Osteoblast (primary cell): ENCODE measurements at places on chromosomes 3 and 15. TPM values are rescaled to one million over a fixed set of nuclear protein-coding genes. Genes with fewer than 3 reads are reported as not detected.

DNA sequence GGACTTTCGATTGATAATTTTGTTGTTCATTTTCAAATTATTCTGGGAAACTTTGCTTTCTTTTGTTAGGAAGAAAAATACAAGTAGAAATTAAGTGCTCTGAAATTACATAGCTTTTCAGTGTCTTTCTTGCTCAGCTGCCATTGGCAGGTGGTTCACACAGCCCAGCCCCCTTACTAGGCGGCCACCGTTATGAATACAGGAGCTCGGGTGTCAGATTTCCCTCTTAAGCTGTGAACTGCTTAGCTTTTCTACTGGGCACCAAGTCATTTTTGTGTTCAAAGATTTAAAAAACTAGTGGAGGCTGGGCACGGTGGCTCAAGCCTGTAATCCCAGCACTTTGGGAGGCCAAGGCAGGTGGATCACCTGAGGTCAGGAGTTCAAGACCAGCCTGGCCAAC lies 55.2 kb downstream of the HMG20A start:
- H3K36me3 ChIP-seq: peaks cover 17% of the 10 kb centered on the region
- H3K4me1 ChIP-seq: peaks cover 9% of the 10 kb centered on the region
- DNase-seq: no peak

- no peaks in the 10 kb centered on the region for H3K4me1 ChIP-seq
- H3K27me3 ChIP-seq: no peaks in the 10 kb centered on the region
These were observed 126.6 kb upstream of the BCL6 start for GRCh38 chr3:187871848-187872247.

The RBPMS2 gene
- total RNA-seq: 0.29 TPM in 1 of 2 replicates, not detected in the other

DNA sequence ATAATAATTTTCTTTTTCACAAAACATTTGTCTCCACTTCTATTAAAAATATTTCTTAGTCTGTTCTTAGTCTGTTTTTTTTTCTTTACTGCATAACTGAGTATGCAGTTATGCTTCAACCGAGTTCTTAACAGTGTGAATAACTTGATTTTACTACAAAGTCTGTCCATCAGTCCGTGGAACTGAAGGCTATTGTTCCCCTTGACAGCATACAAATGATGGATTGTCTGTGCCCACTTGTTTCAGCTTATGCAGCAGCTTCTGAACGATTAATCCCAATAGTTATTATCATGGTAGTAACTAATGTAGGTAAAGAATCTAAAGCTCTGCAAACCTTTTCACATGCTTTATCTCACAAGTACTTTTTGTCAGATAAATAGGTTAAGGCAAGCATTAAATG lies 150.7 kb downstream of the SSR3 start:
- DNase-seq: no peak
- peaks cover 8% of the 10 kb centered on the region for H3K27me3 ChIP-seq
- H3K36me3 ChIP-seq: no peaks in the 10 kb centered on the region
- no peaks in the 10 kb centered on the region for H3K4me1 ChIP-seq
- no peak overlapping the region for H3K27ac ChIP-seq

DNA sequence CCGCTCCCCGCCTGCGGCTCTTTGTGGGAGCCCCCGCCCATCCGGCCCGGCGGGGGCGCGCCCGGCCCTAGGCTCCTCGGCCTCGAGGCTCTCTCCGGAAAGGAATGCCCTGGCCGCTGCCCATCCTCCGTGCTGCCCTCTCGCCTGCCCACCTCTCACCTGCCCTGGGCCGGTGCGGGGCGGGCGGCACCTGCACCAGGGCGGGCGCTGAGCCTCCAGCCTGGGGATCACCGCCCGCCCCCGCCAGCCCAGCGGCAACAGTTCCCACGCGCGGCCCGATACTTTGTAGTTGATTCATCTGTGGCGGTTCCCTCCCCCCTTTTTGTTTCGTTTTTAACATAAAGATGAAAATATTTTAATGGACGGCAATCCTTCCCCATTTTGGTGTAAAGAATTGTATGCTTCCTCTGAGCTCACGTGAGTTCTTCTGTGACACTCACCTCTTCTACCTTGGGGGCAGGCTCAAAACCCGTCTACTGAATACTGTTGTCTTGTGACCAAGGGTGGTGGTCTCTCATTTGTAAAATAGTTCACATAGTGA lies 1.9 kb downstream of the KLF13 start:
- H3K4me3 ChIP-seq: peak overlapping the region; percentile 89
- peaks cover 16% of the 10 kb centered on the region for H3K4me1 ChIP-seq
- peak; percentile 95 for DNase-seq
- no peaks in the 10 kb centered on the region for H3K27me3 ChIP-seq
- no peaks in the 10 kb centered on the region for H3K36me3 ChIP-seq

The HTD2 gene
- 6.2 TPM in 2 replicates for total RNA-seq

DNA sequence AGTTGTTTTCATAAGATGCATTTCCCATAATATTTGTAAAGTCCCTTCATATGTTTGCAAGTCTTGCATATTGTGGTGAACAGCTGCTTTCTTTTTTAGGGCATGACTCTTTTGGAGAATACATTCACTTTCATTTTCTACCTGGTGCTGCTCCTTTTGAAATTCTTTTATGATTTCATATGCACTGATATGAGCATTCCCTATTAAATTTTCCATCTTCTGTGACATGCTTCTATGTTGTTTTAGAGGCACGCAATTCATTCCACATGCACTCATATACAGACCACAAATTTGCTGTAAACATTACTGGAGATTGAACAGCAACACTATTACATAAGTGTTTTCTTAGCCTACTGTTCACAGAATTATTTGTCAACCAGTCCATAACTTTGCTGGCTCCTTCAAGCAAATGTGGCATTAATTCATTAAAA lies 92.8 kb upstream of the TNFSF10 start:
- no peaks in the 10 kb centered on the region for H3K4me1 ChIP-seq
- no peaks in the 10 kb centered on the region for H3K27me3 ChIP-seq
- no peak overlapping the region for H3K4me3 ChIP-seq
- DNase-seq: peak; percentile 62
- H3K36me3 ChIP-seq: no peaks in the 10 kb centered on the region

DNA sequence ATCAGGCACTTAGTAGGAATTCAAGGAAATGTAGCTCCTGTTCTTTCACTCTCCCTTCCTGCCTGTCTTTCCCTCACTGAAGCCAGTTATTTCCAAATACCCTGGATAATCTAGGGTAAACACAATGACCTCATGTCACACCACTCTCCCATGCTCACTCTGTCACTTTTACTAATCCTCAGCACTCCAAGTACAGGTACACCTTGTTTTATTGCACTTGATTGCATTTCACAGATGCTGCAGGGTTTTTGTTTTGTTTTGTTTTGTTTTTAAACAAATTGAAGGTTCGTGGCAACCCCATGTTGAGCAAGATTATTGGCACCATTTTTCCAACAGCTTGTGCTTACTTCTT lies 40.8 kb downstream of the PPM1L start:
- H3K36me3 ChIP-seq: no peaks in the 10 kb centered on the region
- no peak overlapping the region for H3K27ac ChIP-seq
- H3K27me3 ChIP-seq: no peaks in the 10 kb centered on the region
- H3K4me1 ChIP-seq: peaks cover 3% of the 10 kb centered on the region
- H3K4me3 ChIP-seq: no peak overlapping the region

The THRB gene
- total RNA-seq: 0.36 and 0.88 TPM in 2 replicates

- H3K36me3 ChIP-seq: peaks cover 64% of the 10 kb centered on the region
- DNase-seq: peak; percentile 76
- peaks cover 11% of the 10 kb centered on the region for H3K4me1 ChIP-seq
These were observed 20.0 kb downstream of the RIOX2 start for GRCh38 chr3:97952280-97952679.

GRCh38 chr3:161510510-161511260 lies 14.1 kb downstream of the OTOL1 start:
- DNase-seq: no peak
- no peak overlapping the region for H3K27ac ChIP-seq
- H3K4me1 ChIP-seq: no peaks in the 10 kb centered on the region

The TM4SF1 gene
- total RNA-seq: 209 and 210 TPM in 2 replicates

The HCN4 gene
- not detected in 2 replicates for total RNA-seq

The ABI3BP gene
- 130 and 183 TPM in 2 replicates for total RNA-seq

- H3K4me3 ChIP-seq: no peak overlapping the region
- no peak overlapping the region for H3K27ac ChIP-seq
- no peak for DNase-seq
These were observed 119.0 kb upstream of the RASGRP1 start for GRCh38 chr15:38683382-38684242.

GRCh38 chr15:50815958-50816590 lies 50.6 kb upstream of the SPPL2A start:
- peaks cover 8% of the 10 kb centered on the region for H3K4me1 ChIP-seq
- no peaks in the 10 kb centered on the region for H3K27me3 ChIP-seq
- H3K36me3 ChIP-seq: no peaks in the 10 kb centered on the region
- H3K4me3 ChIP-seq: no peak overlapping the region

- no peak for DNase-seq
- H3K36me3 ChIP-seq: no peaks in the 10 kb centered on the region
- no peaks in the 10 kb centered on the region for H3K4me1 ChIP-seq
- no peak overlapping the region for H3K4me3 ChIP-seq
These were observed 161.3 kb upstream of the ATP11B start for GRCh38 chr3:182632077-182632393.

DNA sequence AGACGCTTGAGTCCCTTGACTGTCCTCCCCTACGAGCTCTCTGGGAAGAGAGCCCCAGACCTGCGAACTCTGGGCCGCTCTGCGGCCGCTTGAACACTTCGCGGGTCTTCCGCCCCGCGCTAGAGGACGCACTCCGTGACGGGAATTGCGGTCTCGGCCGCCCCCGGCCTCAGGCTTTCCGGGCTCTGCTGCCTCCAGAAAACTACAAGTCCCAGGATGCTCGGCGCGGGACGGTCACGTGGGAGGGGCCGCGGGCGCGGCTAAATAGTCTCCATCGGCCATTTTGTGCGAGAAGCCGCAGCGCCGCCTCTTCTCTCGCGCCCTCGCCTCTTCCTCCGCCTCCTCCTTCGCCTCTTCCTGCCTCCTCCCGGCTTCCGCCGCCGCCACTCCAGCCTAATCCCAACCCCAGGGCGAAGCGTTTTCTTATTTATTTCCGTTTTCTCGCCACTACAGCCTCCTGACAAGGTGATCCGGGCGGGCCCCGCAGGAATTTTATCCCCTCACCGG lies at the start of gene EIF1B:
Gene EIF1B, plus strand, starts transcription at position 290 of the 507 bp plus-strand sequence. CDS start 235 bp downstream, outside the sequence.
- peaks cover 26% of the 10 kb centered on the region for H3K36me3 ChIP-seq
- peak within 1 kb of the TSS; percentile 89 for H3K27ac ChIP-seq
- peaks cover 15% of the 10 kb centered on the region for H3K4me1 ChIP-seq
- peak within 1 kb of the TSS; percentile 88 for H3K4me3 ChIP-seq
- DNase-seq: peak; percentile 96

DNA sequence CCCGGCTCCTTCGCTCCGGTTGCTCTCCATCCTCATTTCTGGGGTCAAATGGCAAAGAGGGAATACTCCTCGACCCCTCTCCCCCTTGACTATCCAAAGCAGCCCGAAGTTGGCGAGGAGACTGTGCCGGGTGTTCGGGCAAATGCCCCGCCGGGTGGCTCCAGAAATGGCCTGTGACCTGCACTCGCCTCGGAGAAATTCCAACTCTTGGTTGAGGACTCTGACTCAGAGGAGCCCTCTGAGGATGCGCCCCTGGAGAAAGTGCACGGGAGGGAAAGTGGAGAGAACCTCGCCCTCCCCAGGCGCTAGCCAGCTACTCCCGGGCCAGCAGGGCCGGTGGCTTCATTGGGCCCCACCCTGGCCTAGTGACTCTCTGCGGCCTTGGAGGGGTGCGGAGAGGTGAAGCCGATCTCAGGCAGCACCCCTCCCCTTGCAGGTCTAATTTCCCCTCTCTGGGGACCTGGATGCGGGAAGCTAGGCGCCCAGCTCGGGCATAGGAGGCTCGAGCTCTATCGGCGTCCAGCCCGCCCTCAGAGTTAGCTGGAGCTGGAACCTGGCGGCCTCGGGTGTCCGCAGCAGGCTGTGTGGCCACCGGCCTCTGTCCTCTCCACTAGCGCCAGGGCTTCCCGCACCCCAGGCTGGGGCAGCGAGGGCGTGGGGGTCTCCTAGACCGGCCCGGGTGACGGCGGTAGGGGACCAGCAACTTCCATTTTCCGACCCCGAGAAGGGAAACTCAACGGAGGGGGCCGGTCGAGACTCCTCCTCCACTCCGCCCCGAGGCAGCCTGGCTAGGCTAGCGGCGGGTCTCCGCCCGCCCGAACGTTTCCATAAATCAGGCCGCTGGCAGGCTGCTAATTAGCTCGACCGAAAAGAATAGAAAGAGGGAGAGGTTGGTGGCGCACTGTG lies 29.4 kb downstream of the NR2F2 start:
- DNase-seq: peak; percentile 93
- H3K4me3 ChIP-seq: peak overlapping the region; percentile 65
- peaks cover 60% of the 10 kb centered on the region for H3K27me3 ChIP-seq
- H3K27ac ChIP-seq: no peak overlapping the region
- peaks cover 5% of the 10 kb centered on the region for H3K4me1 ChIP-seq
- no peaks in the 10 kb centered on the region for H3K36me3 ChIP-seq

The C3orf80 gene
- total RNA-seq: 1.2 and 2.2 TPM in 2 replicates

DNA sequence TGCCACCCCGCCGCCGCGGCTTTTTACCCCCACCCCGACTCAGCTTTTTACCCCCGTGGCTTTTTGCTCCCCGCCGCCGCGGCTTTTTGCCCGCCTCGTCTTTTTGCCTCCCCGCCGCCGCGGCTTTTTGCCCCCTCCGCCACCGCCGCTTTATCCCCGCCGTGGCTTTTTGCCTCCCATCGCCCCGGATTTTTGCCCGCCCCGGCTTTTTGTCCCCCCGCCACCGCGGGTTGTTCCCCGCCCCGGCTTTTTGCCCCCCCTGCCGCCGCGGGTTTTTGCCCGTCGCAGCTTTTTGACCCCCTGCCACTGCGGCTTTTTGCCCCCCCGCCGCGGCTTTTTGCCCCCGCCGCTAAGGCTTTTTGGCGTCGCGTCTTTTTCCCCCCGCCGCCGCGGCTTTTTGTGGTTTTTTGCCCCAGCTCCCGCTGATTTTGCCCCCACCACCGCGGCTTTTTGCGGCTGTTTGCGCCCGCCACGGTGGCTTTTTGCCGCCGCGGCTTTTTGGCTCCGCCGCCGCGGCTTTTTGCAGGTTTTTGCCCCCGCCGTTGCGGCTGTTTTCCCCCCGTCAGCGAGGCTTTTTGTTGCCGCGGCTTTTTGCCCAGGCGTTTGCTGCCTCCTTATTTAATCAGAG lies 597.2 kb downstream of the GOLGA6L6 start:
- DNase-seq: no peak
- H3K27me3 ChIP-seq: no peaks in the 10 kb centered on the region
- no peaks in the 10 kb centered on the region for H3K36me3 ChIP-seq
- H3K27ac ChIP-seq: no peak overlapping the region
- no peak overlapping the region for H3K4me3 ChIP-seq
- no peaks in the 10 kb centered on the region for H3K4me1 ChIP-seq

DNA sequence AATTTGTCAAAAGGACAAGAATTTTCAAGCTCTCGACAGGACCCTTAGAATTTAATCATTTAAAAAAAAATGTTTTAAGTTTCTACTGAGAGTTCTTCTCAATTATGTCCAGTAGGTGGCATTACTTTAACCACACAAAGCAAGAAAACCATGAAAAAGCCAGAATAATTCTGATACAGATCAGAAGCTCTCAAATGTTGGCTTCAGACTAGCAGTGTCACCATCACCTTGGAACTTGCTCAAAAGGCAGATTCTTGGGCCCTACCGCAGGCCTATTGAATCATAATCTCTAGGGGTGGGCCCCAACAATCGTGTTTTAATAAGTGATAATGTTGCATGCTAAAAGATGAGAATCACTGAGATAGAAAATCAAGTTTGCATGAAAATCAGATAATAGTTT lies 99.5 kb upstream of the KCNMB2 start:
- H3K4me3 ChIP-seq: no peak overlapping the region
- peaks cover 5% of the 10 kb centered on the region for H3K4me1 ChIP-seq
- H3K36me3 ChIP-seq: no peaks in the 10 kb centered on the region
- no peak overlapping the region for H3K27ac ChIP-seq
- DNase-seq: peak; percentile 70

GRCh38 chr3:55369141-55369847 lies 117.8 kb downstream of the WNT5A start:
- H3K27ac ChIP-seq: no peak overlapping the region
- H3K4me3 ChIP-seq: no peak overlapping the region
- H3K4me1 ChIP-seq: peaks cover 2% of the 10 kb centered on the region

The SNTN gene
- not detected in 2 replicates for total RNA-seq

GRCh38 chr3:106232956-106233355 lies 364.1 kb upstream of the CBLB start:
- no peak overlapping the region for H3K4me3 ChIP-seq
- H3K27me3 ChIP-seq: no peaks in the 10 kb centered on the region
- H3K36me3 ChIP-seq: no peaks in the 10 kb centered on the region
- DNase-seq: no peak
- H3K4me1 ChIP-seq: peaks cover 6% of the 10 kb centered on the region

The SLC9A9 gene
- total RNA-seq: 6.5 and 8.3 TPM in 2 replicates
